ENCODE measurements at places on chromosomes 1 and 21.
A peak's percentile ranks its signal among the peaks of the same experiment; 100 is the strongest.

GRCh38 chr1:110262846-110263631, 52.9 kb downstream of the KCNC4 start:
- DNase-seq, result no peak

- DNase-seq, result no peak
Observed at GRCh38 chr1:159168043-159168442, 3.4 kb upstream of the CADM3 start.

DNA sequence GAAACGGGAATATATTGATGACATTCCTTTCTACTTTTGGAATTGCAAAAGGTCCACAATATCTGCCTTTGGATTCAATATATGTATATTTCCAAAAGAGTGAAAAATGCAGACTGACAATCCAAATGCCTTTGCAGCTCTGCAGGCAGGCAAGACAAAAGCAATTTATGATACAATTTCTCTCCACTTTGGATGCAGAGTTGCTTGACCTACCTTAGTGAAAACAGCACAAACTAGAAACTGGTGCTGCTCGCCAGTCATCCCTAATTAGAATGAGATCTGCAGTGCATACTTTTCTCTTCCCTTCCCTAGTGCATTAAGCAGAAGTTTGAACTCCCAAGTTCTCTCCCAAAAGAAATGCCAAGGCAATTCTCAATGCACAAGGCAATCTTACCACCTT, 56.8 kb downstream of the KIAA0319L start:
- no peak for DNase-seq

- DNase-seq, result no peak
Observed at GRCh38 chr21:15825700-15826099, 95.9 kb downstream of the USP25 start.

GRCh38 chr1:160006312-160006940, 25.4 kb downstream of the PIGM start:
- peak; percentile 66 for DNase-seq

GRCh38 chr21:16709866-16710550, 802.8 kb upstream of the CXADR start:
- no peak for DNase-seq

DNA sequence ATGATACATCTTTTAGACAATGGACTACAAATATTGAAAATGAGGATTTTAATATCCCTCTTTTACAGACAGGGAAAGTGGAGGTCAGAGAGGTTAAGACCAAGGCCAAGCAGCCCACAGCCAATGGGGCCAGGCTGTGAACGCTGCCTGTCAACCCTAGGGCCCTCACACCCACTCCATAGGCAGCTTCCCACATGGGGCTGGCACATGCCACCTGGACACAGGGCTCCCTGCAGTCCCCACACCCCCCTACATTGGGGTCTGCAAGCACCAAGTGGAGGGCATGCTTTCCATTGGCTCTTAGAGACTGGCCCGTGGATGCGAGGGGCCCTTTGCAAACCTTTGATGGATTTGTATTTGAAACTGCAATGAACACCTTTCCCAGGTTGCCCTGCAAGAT, 348.5 kb upstream of the VAMP3 start:
- no peak for DNase-seq

DNA sequence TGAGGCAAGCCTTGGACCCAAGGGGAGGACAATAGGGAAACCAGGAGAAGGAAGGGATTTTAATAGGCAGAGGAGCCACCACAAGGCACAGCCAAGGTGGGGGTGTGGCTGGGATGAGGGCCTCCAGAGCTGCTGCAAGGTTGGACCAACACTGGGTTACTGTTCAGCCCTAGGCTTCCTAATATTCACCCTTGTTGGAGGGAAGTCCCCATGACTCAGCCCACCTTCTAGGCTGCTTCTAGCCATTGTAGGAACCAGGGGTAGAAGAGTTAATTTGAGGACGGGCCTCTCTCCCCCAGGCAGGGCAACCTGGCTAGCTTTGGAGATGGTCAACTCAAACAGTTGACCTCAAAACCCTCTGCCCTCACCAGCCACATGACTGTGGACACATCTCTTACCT, 59.5 kb downstream of the KCNN3 start:
- no peak for DNase-seq

- no peak for DNase-seq
Observed at GRCh38 chr1:246110343-246111219, 396.5 kb downstream of the SMYD3 start.

GRCh38 chr1:41891199-41891896, 27.4 kb downstream of the HIVEP3 start:
- peak; percentile 29 for DNase-seq

GRCh38 chr1:203326830-203327683, 21.7 kb downstream of the BTG2 start:
- peak; percentile 83 for DNase-seq

- no peak for DNase-seq
Observed at GRCh38 chr1:244394826-244395765, 56.6 kb downstream of the ADSS2 start.

DNA sequence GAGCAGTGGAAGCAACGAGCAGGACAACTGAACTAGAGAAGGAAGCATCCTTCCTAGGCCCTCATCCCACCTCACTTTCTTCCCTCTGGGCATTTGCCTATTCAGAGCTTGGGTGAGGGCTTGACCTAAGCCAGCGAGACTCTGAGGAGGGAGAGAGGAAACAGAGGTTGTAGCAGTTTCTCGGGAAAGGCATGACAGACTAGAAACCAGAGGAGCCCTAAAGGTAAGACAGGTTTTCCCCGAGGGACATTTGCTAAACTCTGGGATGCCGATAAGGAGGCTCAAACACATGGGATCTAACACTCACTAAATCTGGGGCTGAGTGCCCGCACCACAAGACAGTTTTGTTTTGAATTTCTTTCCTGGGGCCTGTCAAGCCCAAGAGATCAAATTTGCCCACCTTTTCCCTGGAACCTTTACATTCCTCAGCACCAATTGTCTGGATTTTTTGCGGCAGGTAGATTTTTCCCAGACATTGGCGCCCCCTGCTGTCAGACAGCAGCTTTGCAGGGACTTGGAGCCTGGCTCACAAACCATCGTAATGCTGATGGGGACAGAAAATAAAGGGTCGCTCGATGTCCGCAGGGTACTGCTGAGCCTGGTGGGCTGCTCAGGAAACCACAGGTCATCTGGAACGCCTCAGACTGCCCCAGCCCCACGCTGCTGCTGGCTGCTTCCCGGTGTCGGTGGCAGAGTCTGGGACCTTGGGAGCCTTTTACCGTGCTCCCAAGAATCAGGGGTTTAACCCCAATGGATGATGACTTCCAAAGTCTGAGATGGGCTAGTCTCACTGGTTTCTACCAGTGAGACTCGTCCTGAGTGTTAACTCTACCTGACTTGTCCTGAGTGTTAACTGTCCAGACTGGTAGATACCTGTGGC, 23.4 kb upstream of the TSPAN2 start:
- no peak for DNase-seq

DNA sequence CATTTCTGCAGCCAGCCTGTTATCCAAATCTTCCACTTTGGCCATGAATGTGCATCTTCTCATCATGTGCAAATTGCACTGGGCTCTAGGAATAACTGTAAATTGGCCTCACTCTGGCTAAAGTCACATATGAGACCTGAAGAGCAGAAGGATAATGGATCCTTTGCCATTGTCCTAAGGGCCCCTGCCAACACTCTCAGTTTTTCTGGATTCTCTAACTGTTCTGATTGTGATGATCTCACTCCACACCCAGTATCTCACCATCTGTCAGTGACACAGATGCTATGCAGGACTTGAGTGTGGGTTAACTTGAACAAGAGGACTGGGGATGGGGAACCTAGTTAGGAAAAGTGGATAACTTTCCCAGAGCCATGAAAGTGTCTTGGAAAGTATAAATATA, 8.5 kb upstream of the FYB2 start:
- DNase-seq, result no peak

DNA sequence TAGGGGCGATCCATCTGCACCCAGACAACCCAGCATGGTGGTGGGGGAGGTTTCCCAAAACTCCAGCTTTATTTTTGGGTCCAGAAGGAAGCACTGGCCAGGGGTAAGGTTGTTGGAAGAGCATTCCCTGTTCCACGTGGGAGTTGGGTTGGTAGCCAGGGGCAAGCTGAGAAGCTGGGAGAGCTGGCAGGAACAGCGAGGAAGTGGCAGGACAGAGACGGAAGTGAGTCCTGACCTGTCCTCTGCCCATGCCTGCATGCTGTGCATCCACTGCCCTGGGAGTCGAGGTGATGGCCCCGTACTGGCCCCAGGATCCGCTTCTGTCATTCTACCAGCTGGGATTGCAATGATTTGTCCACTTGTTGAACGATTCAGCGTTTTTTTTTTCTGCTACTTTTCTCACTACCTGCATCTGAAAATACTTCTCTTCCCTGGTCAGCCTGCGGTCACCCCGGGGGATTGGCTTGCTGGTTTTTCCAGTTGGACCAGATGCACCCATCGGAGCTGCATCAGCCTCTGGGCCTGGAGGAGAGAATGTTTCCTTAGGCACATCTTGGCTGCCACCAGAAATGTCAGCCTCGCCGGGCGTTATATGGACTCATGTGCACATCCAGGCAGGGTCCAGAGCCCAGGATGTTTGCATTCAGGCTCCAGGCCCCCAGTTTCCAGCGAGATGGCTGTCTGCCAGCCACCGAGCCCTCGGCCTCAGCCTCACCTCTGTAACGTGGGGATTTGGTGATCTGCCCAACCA, 28.3 kb upstream of the TMPRSS2 start:
- DNase-seq, result no peak

DNA sequence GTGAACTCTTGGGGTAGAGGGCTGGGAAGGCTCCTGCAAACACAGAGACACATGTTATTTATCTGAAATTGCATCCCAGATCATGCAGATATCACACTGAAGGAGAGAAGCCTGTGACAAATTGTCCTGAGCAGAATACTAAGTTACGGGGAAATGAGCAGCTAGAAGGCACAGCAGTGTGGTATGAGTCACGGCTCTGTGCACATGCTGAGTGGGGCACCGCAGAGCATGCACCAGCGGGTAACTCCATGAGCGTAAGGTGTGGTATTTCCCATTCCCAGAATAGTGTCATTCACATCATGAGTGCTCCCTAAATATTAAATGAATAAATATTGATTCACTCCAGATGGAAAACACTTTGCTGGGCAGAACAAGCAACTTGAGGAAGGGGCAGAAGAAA, 21.3 kb upstream of the FCRL2 start:
- no peak for DNase-seq

GRCh38 chr1:67767103-67767782, 66.0 kb downstream of the GNG12 start:
- no peak for DNase-seq

DNA sequence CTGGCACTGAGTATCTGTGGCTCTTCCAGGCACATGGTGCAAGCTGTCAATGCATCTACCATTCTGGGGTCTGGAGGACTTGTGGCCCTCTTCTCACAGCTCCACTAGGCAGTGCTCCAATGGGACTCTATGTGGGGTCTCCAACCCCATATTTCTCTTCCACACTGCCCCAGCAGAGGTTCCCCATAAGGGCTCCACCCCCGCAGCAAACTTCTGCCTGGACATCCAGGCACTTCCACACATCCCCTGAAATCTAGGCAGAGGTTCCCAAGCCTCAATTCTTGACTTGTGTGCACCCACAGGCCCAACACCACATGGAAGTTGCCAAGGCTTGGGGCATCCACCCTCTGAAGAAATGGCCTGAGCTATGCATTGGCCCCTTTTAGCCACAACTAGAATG, 18.8 kb downstream of the ODF2L start:
- DNase-seq, result no peak

GRCh38 chr21:25326181-25326580, 281.1 kb downstream of the MRPL39 start:
- no peak for DNase-seq

DNA sequence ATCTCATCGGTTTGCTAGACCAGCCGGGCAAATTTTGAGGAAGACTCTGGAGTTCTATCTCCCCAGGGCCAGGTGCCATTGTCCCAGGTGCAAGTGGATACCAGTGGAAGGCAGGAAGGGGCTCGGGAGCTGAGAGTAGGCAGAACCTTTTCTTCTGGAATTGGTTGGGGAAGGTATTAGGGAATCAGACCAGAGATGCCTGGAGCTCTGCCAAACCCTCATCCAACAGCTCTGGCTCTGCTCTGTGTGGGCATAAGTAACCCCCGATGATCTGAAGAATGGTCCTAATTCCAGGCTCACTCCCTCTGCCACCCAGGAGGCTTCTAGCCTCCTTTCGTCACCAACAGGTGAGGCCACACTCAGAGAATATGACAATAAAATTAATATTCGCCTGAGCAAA, 69.9 kb downstream of the PGBD5 start:
- DNase-seq, result no peak

- DNase-seq, result no peak
Observed at GRCh38 chr1:27346991-27347624, 5.3 kb downstream of the SYTL1 start.

- DNase-seq, result no peak
Observed at GRCh38 chr21:16770266-16770665, 742.6 kb upstream of the CXADR start.

- DNase-seq, result peak; percentile 49
Observed at GRCh38 chr21:25750085-25750484, 15.3 kb downstream of the GABPA start.

DNA sequence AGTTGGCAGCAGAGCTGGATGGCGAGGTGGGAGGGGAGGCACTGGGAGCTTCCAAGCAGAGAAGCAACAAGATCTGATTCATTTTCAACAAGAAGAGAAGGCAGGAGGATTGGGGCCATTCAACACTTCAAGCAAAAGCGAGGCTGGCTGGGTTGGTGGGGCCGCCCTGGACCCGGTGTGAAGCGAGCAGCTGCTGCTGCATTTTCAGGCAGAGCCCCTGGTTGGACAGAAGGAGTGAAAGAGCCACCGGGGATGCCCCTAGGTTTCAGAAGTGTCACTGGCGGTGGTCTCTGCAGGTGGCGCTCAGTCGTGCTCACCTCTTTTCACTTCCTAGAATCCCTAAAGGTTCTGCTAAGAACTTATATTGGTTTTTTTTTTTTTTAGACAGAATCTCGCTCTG, 18.0 kb downstream of the SLC2A7 start:
- DNase-seq, result no peak

DNA sequence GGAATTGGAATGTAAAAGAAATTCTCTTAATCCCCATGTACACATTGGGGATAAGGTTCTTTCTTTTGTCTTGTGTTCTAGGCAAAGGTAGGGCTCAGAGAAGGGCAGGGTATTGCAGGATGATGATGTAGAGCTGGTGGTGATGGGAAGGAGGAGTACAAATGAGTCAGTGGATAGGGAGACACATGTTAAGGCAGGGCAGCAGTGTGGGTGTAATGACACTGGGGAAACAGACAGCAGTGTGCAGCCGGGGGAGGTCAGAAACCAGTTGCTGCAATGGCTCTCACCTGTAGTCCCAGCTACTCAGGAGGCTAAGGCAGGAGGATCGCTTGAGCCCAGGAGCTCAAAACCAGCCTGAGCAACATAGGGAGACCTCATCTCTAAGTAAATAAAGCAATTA, 5.1 kb downstream of the NLRP3 start:
- no peak for DNase-seq

Measured in GDM1 (cell line).